Fibroblast of lung (primary cell): ENCODE measurements at places on chromosomes 12 and 14. TPM values are rescaled to one million over a fixed set of nuclear protein-coding genes. Genes with fewer than 3 reads are reported as not detected.

Gene PTPRR
- under 0.01 and 0.50 TPM in 2 replicates for total RNA-seq

Gene DDX51
- 7.2 and 7.4 TPM in 2 replicates for total RNA-seq

Gene RBM23
- total RNA-seq: 44.9 and 51.0 TPM in 2 replicates

Gene KRT82
- not detected in 2 replicates for total RNA-seq

Gene RPS6KA5
- 1.0 and 2.0 TPM in 2 replicates for total RNA-seq

Gene RNASE7
- not detected in 2 replicates for total RNA-seq

Gene SLC24A4
- not detected in 2 replicates for total RNA-seq

Gene PLCZ1
- not detected in 2 replicates for total RNA-seq

Gene RNF212B
- not detected in 2 replicates for total RNA-seq

Gene BICD1
- 10.0 and 12.4 TPM in 2 replicates for total RNA-seq

Gene PTPRB
- 0.66 and 0.77 TPM in 2 replicates for total RNA-seq

Gene TCL1B
- total RNA-seq: not detected in 2 replicates

Gene TAS2R20
- total RNA-seq: 2.1 and 3.3 TPM in 2 replicates

Gene KRT5
- not detected in 2 replicates for total RNA-seq

Gene BAZ1A
- total RNA-seq: 30.0 and 35.2 TPM in 2 replicates

Gene PKP2
- total RNA-seq: under 0.01 TPM in 2 replicates

Gene RPS6KL1
- total RNA-seq: 0.26 and 1.2 TPM in 2 replicates
